EL (cell line): ENCODE measurements at places on chromosomes 2 and 18.

DNA sequence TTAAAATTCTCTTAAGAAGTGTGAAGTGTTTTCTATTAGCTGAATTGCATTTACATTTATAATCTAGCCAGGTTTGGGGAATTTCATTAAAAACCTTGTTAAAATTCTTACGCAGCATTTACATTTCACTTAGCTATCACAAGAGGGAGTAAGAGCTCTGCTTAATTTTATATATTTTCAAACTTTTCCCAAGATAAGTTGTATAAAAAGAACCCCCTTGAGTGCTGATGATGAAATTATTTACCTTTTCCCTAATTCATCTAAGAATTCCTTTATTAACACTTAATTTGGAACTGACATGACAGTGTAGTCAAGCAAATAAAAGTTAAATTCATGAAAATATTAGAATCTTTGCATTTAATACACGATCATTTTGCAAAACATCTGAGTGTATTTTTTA is 54.2 kb upstream of the ZSWIM2 start:
- peak; percentile 11 for DNase-seq

- DNase-seq: no peak
These were observed 13.4 kb upstream of the TMEM237 start for GRCh38 chr2:201656740-201657139.

GRCh38 chr2:11325961-11326676 is 18.3 kb downstream of the ROCK2 start:
- DNase-seq: no peak

- peak; percentile 38 for DNase-seq
These were observed 195.1 kb downstream of the KCNE4 start for GRCh38 chr2:223247136-223247535.

DNA sequence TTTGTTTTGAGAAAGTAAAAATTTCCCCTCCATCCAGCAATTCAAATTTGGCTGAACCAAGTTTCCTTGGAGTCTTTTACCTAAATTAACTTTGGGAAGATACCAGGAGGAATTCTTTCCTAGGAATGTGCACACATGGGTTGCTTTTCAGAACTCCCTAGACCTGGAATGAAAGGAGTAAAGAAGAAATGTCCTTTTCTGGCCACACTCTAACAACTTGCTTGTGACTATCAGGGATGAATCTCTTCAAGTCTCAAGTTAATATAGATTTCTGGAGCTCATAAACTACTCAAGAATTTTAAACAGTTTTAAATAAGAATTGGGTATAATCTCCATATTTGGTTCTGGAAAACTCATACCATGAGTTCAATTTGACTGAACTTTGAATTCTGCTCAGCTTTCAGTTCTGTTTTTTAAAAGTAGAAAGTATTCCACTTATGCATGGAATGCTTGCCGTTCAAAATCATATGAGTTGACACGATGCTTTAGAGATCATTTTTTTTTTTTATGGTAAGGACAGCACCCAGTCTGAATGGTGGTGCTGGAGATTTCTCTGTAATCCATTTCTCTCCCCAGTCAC is 7.7 kb downstream of the RASGRP3 start:
- DNase-seq: peak; percentile 66

DNA sequence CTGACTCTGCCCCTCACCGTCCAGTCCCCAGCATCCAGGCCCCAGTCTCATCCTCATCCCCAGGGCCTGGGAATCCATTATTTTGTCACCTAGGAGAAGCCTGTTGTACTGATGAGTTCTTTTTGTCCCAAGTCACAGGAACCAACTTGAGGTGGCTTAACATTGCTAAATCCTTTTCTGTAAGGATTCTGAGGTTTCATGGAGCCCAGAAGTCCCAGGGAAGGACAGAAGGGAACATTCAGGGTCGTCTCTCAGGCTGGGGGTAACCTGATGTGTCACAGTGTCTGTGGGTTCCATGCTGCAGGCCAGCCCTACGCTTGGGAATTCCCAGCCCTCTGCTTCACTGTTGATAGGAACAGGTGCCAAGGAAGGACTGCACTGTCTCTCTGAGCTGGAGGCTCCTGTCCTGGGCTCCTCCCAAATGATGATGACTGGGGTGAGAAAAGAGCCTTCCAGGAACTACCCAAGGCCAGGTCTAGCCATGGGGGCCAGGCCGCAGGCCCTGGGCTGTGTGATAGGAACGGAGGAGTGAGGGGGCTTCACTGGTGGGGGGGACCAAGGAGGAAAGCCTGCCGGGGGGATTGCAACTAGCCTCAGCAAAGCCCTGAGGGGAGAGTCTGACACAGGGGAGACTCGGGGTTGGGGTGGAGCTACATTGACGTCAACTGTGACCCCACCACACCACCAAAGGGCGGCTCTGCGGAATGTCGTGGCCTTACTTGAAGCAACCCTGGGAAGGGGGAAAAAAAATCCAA is 145.7 kb downstream of the SMAD7 start:
- DNase-seq: no peak

DNA sequence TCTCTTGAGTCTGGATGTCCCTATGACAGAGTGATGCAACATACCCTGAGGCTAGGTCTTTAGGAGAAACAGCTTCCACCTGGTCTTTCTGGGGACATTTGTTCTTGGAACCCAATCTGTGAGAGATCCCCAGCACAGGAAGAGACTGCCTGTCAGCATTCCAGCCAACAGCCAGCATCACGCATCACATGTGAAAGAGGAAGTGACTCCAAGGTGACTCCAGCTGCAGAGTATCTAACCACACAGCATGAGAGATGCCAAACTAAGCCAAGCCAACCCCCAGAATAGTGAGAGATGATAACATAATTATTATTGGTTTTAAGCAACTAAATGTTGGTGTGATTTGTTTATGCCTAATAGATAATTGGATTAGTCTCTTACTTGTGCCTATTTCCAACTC is 35.7 kb downstream of the C18orf63 start:
- DNase-seq: peak; percentile 72

- peak; percentile 82 for DNase-seq
These were observed 520.0 kb downstream of the SLC4A3 start for GRCh38 chr2:220147161-220148038.

- DNase-seq: peak; percentile 23
These were observed 32.9 kb downstream of the KCNE4 start for GRCh38 chr2:223084873-223085272.

GRCh38 chr2:4827836-4828235 is 864.3 kb upstream of the SOX11 start:
- DNase-seq: no peak
